ENCODE measurements at places on chromosomes 6 and 20. TPM values are rescaled to one million over a fixed set of nuclear protein-coding genes. Genes with fewer than 3 reads are reported as not detected.

ABRACL gene
- total RNA-seq = 25.0 TPM

GRCh38 chr20:31615416-31615815 is 10.3 kb downstream of the ID1 start:
- DNase-seq = no peak

DNA sequence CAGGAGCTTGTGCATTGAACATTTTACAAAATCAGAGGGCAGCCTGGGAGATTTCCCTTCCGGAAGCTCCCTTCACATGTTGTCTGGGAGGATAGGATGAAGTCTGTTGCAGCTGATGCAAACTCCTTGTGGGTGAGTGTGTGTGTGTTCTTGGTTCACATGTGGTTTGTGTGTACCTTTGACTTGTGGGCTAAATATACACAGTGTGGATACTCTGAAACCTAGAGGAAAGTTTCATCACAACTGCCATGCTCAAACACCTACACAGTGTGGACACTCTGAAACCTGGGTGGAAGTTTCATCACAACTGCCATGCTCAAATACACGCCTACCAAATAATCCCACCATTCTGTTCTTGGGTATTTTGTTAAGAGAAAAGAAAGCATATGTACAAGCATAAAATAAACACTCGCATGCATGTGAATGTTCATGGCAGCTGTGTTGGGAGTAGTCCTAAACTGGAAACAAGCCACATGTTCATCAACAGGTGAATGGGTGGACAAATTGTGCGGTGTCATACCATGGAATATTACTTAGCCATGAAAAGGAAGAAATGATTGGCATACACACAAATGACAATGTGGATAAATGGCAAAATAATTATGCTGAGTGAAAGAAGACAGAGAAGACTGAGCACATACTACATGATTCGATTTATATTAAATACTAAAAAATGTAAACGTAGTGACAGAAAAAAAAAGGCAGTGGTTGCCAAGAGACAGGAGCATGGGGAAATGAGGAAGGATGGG is 1.8 kb downstream of the SCP2D1 start:
- no peak for DNase-seq

RIPPLY2 gene
- not detected for total RNA-seq

GRCh38 chr6:37920667-37921066 is 101.1 kb downstream of the ZFAND3 start:
- DNase-seq = no peak

DEFB118 gene
- not detected for total RNA-seq

- DNase-seq = no peak
Measured at GRCh38 chr6:148548749-148549140, 198.1 kb upstream of the UST start.

- DNase-seq = no peak
Measured at GRCh38 chr6:133012774-133013173, 198.4 kb downstream of the RPS12 start.

DNA sequence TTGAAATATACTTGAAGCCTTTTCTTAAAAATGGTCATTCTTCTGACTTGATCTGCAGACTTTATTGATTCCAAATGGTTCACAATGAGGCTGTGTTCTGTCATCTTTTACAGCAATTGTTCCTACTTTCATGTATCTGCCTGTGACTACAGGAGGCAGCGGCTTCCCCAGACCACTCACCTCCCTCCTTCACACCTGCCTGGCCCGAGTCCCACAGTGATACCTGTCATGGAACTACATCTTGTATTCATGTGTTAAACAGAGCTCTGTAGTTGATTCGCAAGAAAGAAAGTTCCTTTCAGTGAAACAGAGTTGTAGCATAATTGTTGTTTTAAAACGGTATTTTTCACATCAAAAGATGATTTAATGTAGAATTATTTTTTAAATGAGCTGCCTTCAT is 673.5 kb upstream of the AGPAT4 start:
- DNase-seq = no peak

C6orf15 gene
- 0.33 TPM for total RNA-seq

- DNase-seq = no peak
Measured at GRCh38 chr6:35492974-35493284, 4.0 kb downstream of the TEAD3 start.

Data from HT-29 (cell line).